ENCODE measurements at places on chromosomes 2 and 18. TPM values are rescaled to one million over a fixed set of nuclear protein-coding genes. Genes with fewer than 3 reads are reported as not detected.

GRCh38 chr2:55158111-55158814 lies 73.8 kb downstream of the CLHC1 start:
- no peaks in the 10 kb centered on the region for H3K27me3 ChIP-seq
- no peaks in the 10 kb centered on the region for H3K36me3 ChIP-seq
- H3K4me3 ChIP-seq = no peak overlapping the region

BOLL gene
- total RNA-seq = not detected

DNA sequence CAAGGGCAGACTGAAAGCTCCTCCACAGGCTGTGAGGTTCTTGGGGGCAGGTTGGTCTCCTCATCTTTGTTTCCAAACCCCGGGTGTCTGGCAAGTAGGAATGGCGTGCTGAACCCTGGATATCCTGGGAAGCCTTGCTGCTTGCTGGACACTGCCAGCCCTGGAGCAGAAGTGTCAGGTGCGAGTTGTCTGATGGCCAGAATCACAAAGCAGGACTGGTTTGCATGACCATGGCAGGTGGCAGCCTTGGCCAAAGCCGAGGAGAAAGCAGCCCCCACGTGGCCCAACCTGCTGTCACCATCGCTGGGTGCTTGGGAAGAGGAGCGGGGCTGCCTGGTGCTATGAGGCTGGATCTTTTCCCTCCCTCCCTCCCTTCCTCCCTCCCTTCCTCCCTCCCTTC lies 309.5 kb upstream of the HS6ST1 start:
- peaks cover 8% of the 10 kb centered on the region for H3K4me1 ChIP-seq
- H3K4me3 ChIP-seq = no peak overlapping the region
- H3K36me3 ChIP-seq = no peaks in the 10 kb centered on the region
- H3K27me3 ChIP-seq = no peaks in the 10 kb centered on the region
- no peak overlapping the region for H3K27ac ChIP-seq

DNA sequence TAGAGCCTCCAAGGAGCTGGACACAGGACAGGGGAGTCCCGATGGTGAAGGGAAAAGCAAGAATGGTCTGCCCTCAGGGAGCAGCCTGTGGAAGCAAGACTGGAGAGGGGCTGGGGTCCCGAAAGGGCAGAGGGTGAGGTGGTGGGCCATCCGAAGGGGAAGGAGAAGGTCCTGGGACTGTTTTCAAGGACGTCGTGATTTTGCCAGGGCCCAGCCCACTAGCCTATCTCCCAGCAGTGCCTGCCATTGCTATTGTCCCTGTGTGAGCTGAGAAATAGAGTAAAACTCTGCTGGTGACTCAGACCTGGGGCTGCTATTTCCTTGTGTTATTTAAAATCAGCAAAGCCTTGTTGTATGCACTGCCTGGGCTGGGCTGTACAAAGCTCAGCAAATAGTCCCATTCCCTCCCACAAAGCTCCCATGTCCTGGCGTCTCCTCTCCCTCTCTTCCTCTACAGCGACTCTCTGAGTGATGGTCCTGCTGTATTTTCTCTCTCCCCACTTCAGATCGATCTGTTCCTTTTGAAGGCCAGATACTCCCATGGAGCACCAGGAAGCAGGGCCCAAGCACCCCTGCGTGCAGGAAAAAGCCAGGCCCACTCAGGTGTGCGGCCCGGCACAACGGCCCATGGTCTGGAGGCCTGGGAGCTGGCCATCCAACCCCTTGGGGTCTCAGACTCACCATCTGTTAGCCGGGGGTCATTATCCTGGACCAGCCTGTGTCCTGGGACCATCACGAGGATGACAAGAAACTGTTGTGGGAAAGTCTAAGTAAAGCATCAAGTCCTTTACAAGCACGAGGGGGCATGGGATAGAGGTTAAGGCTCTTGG lies 65.0 kb upstream of the OTOF start:
- H3K4me3 ChIP-seq = no peak overlapping the region
- H3K27ac ChIP-seq = no peak overlapping the region
- no peak for DNase-seq
- H3K27me3 ChIP-seq = no peaks in the 10 kb centered on the region
- H3K4me1 ChIP-seq = no peaks in the 10 kb centered on the region

GRCh38 chr2:138632066-138632620 lies 130.6 kb downstream of the SPOPL start:
- no peak overlapping the region for H3K4me3 ChIP-seq
- no peak for DNase-seq
- H3K27me3 ChIP-seq = no peaks in the 10 kb centered on the region
- no peaks in the 10 kb centered on the region for H3K36me3 ChIP-seq

- no peaks in the 10 kb centered on the region for H3K36me3 ChIP-seq
- no peak overlapping the region for H3K4me3 ChIP-seq
- no peaks in the 10 kb centered on the region for H3K27me3 ChIP-seq
- H3K27ac ChIP-seq = no peak overlapping the region
- no peaks in the 10 kb centered on the region for H3K4me1 ChIP-seq
- DNase-seq = no peak
Measured at GRCh38 chr18:79030680-79031079, 38.5 kb upstream of the ATP9B start.

GRCh38 chr18:48575658-48576456 lies 37.0 kb downstream of the CTIF start:
- H3K36me3 ChIP-seq = no peaks in the 10 kb centered on the region
- no peak overlapping the region for H3K4me3 ChIP-seq
- no peak overlapping the region for H3K27ac ChIP-seq
- H3K4me1 ChIP-seq = no peaks in the 10 kb centered on the region
